RWPE1 (cell line): ENCODE measurements at places on chromosomes 7 and 10.

DNA sequence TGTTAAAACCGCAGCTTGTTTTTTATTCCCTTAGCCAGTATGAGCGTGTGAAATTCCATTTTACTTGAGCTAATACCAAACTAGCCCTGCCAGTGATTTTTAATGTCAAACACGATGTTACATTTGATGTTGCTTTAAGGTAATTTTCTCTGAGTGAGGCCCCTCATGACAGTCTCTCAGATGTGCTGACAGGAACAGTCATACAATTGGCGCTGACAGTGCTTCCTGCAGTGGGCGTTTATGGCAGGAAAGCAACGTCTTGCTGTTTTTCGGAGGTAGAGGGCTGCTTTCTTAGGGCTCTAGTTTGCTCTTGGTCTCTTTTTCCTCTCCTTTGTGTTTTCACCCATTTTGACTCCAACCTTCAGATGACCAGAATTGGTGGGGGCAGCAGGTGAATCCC is 19.3 kb downstream of the PON1 start:
- DNase-seq = no peak

DNA sequence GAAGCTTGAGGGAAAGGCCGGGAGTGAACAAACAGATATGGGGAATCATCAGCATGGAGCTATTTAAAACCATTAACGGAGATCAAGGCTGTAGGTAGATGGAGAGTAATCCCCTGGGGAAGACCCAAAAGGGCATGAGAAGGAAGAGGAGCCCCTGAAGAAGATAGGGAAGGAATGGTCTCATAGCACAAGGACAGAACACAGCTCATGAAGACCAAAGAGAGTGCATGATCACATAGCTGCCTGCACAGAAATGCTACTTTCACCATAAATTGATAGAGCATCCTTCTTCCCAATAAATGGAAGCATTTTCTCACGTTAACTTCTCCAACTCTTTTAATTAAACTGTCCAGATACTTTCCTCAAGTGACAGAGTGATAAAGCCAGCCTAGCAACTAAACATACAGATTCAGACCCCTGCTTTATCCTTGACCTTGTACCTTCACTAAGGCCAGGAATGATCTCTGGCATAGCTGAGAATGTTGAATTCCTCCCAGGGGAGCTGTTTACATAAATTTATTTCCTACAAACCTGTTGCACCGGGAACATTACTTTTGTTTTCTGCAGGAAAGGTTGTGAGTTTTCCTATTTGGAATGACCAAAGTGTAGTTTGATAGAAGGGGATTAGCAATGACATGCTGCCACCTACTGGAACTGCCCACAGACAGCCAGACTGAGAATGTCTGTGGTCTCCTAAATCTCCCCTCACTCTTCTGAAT is 110.8 kb upstream of the LRGUK start:
- DNase-seq = peak; percentile 34

GRCh38 chr7:156232931-156233705 is 407.5 kb upstream of the RNF32 start:
- no peak for DNase-seq

DNA sequence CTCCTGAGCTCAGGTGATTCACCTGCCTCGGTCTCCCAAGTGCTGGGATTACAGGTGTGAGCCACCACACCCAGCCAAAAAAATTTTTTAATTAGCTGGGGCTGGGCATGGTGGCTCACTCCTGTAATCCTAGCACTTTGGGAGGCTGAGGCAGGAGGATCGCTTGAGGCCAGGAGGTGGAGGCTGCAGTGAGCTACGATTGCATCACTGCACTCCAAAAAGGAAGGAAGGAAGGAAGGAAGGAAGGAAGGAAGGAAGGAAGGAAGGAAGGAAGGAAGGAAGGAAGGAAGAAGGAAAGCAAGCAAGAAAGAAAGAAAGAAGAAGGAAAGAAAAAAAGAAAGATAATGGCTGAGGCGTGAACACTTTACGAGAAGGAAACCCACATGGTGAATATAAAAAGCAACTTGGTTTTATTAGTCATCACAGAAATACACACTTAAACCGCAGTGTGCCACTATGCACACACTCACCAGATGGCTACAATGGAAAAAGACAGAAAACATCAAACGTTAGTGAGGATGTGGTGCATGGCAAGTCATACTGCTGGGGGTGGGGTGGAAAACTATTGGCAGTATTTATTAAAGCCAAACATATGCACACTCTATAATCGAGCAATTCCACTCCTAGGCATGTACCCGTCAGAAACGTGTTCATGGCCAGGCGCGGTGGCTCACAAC is 4.4 kb upstream of the CCL26 start:
- peak; percentile 31 for DNase-seq

DNA sequence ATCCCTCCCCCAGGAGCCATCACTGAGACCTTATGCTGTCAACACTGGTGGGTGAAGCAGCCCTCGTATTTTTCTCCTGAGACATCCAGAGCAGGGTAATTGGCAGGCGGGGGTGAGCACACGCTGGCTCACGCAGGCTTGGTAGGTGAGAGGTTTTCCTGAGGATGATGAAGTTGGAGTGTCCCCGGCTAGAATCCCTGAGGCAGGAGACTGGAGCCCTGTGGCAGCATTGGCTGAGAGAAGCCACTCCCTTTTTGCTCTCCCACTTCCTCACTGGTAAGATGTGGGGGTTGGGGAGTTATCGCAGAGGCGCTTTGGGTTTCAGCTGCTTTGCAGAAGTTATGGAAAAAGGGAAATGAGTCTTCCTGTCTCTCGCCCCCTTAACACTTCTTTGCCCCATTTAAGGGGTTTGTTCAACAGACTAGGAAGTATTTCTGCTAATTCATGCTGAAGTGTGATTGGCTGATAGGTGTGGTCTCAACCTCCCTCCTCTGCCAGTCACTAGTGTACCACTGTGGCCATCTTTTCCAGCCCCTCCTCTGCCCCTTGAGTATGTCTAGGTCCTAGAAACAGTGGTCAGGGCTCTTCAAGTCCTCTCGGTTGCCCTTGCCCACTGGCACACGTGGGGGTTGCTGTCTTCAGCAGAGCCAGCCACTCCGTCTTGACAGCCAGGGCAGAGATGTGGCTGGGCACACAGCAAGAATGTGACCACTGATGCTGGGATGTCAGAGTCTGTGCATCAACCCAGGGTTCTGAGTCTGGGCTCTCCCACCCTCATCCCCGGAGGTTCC is 5.7 kb downstream of the ARPC1B start:
- peak; percentile 36 for DNase-seq

- no peak for DNase-seq
Observed at GRCh38 chr7:34309116-34309515, 348.9 kb upstream of the NPSR1 start.

DNA sequence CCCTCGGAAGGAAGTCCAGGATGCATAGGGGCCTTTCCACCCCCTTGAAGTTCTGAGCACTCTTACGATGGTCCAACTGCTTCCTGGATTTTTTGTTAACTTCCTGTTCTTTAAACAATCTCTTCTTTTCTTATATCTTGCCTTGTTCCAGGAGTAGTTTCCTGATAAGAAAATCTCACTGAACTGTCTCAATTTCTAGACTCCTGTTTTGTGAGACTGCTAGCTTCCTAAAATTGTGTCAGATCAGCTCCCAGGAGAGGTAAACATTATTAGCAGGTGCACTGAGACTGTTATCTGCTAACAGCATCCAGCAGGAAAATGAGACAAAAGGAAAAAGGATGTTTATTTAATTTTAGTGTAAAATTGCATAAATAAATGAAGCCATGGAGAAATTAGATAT is 106.2 kb upstream of the PITRM1 start:
- no peak for DNase-seq

GRCh38 chr7:47614450-47614849 is 32.5 kb upstream of the TNS3 start:
- DNase-seq = no peak

- DNase-seq = no peak
Observed at GRCh38 chr7:47190462-47190861, 391.4 kb downstream of the TNS3 start.

- peak; percentile 57 for DNase-seq
Observed at GRCh38 chr10:116766837-116767634, 24.7 kb upstream of the HSPA12A start.

- DNase-seq = no peak
Observed at GRCh38 chr10:35650894-35651293, 8.8 kb upstream of the FZD8 start.

- no peak for DNase-seq
Observed at GRCh38 chr10:47287365-47287802, 12.6 kb upstream of the GDF10 start.

DNA sequence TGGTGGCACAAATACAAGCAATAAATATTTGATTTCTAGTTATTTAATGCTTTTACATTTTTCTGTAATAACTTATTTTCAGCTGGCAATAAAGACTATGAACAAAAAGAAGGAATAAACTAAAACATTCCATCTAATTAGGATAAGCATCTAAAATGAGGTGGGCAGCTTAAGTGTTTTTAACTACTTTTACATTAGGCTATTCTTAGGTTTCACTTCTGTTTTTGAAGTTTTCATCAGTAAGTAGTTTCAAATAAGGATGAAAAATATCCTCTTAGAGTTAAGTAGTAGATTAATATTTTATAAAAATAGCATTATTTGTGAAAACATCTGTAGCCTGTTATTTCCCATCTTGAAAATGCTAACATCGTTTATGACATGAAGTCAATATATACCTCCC is 15.9 kb downstream of the NT5C2 start:
- no peak for DNase-seq

DNA sequence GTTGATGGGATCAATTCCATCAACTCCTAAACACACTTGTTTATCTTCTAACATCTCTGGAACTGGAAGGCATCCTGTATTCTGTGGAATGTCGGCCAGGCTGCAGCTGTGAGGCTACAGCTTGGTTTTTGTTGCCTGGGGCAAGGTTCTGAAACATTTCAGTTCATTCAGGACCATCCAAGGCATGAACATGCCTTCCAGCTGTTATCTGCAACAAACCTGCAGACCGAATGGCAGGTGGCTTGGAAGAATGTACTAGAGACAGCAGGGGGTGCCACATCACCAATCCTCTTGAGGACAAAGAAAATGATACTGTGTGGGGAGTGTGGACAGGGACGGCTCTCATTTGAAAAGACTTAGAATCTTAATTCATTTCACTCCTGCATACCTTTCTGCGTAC is 12.4 kb downstream of the PAPOLB start:
- peak; percentile 29 for DNase-seq

DNA sequence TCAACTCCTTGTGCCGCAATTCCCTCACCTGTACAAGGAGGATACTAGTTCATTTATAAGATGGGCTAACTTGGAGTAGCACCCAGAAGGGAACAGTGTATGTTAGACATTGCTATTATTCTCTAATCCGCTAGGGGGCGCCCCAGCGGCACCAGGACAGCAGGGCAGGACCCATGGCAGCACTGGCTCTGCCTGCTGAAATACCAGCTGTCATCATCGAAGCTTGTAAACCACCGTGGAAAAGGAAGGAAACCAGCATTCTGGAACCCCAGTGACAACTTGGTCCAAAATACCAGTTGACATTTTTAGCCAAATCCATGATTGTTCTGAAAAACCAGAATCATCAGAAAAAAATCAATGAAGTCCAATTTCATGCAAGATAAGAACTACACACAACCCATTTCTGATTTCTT is 134.4 kb downstream of the ITGA8 start:
- DNase-seq = peak; percentile 13

- DNase-seq = no peak
Observed at GRCh38 chr7:17545348-17545747, 246.9 kb downstream of the AHR start.

DNA sequence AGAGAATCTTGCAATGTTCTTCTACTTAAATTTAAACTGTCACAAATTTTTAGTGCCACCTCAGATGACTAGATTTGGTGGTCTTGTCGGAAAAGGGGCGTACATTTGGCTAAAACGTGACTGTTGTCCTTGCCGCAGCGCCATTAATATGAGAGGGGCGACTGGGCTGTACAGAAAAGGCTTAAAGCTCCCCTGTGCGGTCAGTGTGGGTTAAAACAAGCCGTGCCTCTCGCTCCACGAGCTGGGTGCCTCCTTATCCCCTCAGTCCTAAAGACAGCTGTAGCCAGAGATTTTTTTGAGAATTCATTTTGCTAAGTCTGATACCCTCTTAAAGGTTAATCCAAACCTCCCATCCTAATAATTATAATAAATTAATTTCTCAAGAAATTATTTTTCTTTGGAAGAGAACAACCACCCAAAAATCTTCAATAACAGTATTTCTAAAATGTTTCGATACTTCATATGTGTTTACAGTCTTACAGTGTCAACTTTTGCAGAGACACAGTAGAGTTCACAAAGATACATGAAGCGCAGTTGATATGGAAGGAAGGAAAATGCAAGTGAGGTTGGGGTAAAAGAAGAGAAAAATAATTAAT is 68.6 kb downstream of the C7orf25 start:
- peak; percentile 53 for DNase-seq

- peak; percentile 84 for DNase-seq
Observed at GRCh38 chr7:28818996-28819395, 139.1 kb downstream of the TRIL start.

- no peak for DNase-seq
Observed at GRCh38 chr7:121262221-121262620, 66.6 kb upstream of the WNT16 start.

GRCh38 chr10:15491856-15492642 is 121.0 kb upstream of the FAM171A1 start:
- no peak for DNase-seq

DNA sequence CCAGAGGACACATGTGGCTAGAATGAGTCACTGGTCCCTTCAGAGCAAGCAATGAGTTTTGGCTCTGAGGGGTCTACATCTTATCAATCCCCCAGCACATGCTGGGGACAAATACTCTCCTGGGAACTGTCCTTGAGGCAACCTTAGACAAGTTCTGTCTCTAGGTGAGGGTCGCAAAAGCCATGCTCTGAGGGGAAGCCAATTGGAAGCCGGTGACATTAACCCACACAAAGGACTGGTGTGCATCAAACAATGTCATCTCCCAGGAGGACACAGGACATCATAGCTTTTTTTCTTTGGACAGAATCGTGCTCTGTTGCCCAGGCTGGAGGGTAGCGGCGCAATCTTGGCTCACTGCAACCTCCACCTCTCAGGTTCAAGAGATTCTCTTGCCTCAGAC is 111.6 kb upstream of the ZNF722 start:
- DNase-seq = no peak

DNA sequence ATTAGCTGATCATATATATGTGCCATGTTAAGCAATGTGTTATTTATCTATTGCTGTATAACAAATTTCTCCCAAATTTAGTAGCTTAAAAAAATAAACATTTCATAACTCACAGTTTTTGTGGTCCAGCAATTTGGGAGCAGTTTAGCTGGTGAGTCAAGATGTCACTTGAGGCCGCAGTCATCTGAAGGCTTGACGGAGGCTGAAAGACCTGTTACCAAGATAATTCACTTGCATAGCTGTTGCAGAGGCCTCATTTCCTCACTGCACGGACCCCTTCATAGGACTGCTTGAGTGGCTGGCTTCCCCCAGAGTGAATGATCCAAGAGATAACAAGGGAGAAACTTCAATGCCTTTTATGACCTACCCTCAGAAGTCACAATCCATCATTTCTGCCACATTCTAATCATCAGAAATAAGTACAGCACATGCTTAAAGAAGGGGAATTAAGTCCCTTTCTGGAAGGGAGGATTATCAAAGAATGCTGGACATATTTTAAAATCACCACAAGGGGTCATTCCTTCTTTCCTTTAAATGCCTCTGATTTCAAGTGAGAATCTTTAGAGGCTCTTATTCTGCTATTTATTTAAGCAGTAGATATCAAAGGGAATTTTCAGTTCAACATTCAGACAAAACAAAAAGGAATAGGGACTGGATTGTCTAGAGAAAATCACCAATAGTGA is 10.5 kb upstream of the SRPK2 start:
- DNase-seq = no peak

GRCh38 chr7:78057571-78057970 is 259.0 kb downstream of the PHTF2 start:
- DNase-seq = no peak
